ENCODE measurements at places on chromosomes 3 and 15. TPM values are rescaled to one million over a fixed set of nuclear protein-coding genes. Genes with fewer than 3 reads are reported as not detected.

DNA sequence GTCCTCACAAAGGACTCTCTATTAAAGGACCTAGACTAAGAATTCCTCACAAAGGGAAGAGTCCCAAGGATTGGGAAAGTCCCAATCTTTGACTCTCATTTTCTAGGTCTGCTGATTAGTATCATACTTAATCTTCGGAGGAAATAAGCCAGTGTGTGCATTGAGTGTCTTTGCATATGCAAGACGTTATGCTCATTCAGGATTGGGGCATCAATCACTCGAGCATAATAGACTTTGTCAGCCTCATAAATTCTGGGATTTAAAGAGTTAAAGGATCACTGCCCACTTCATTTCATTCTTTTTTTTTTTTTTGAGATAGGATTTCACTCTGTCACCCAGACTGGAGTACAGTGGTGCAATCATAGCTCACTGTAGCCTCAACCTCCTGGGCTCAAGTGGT lies 154.3 kb downstream of the RBPMS2 start:
- no peak for DNase-seq

GRCh38 chr3:71406972-71407810 lies 176.3 kb downstream of the FOXP1 start:
- DNase-seq: no peak

GRCh38 chr3:156417559-156418132 lies 137.3 kb downstream of the SSR3 start:
- DNase-seq: no peak

GRCh38 chr15:81795899-81796298 lies 249.9 kb downstream of the MEX3B start:
- no peak for DNase-seq

DNA sequence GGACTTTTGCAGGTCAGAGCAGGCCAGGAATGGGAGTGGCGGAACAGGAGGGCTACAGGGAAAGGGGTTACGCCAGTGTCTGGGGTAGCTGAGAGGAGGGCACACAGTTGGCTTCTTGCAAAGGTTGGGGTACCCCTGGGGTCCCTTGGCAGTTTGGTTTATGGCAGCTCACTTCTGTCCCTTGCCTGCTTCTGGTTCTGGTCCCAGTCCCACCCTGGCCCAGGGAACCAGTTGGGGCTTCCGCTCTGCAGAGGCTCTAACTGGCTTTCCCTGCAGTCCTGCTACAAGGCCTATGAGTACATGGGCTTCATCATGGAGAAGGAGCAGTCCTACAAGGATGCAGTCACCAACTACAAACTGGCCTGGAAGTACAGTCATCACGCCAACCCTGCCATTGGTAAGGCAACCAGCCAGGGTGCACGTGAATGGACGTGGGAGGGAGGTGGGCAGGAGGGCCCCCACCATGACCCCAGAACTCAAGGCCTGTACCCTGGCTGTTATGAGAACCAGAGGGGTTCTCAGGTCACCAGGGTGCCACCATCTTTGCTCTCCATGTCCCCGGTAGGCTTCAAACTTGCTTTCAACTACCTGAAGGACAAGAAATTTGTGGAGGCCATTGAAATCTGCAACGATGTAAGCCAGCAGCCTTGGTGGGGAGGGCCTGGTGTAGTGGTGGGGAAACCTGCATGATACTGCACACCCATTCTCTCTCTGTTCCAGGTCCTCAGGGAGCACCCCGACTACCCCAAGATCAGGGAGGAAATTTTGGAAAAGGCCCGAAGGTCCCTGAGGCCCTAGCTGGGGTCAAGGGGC lies 15.2 kb downstream of the CSRNP1 start:
- DNase-seq: no peak

- DNase-seq: no peak
Observed at GRCh38 chr3:81462921-81463320, 298.5 kb downstream of the GBE1 start.

DNA sequence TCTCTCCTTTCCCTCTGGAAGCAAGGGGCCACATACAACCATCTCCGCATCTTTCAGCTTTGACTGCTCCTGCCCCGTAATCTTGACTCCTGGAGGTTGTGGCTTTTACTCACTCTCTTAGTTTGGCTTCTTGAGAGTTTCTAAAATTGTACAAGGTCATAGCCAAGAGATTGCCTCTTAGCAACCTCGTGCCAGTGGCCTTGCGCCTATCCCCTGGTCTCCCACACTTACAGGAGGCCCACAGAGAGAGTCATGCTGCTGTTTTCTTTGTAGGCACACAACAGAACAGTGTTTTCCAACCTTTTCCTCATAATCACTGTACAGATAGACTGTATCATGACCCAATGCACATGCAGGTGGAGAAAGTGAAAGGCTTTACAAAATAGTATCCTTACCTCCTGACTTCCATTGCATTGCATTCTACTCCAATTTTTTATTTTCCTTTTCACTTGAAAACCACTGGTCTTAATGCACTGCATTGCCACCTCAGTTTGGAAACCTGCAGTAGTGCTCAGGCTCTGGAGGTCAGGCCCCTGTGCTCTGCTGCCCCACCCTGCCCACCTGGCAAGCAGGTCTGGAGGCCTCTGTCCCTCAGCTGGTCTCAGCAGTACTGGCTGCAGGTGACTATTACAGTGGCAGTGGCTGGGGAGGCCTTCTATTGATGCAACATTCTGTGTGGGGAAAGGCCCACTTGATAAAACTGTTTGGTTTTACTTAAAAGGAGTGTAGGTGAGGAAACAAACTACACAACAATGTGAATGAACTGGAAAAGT lies 156.2 kb downstream of the DNAJB8 start:
- no peak for DNase-seq

GRCh38 chr3:6250167-6250566 lies 610.7 kb upstream of the GRM7 start:
- DNase-seq: no peak

The ARRDC4 gene
- 43.6 TPM for total RNA-seq
